ENCODE measurements at places on chromosomes 12 and 14.

- no peak for DNase-seq
These were observed 64.4 kb downstream of the FUT8 start for GRCh38 chr14:65476942-65477318.

GRCh38 chr14:100791348-100791735 lies 34.6 kb upstream of the MEG3 start:
- no peak for DNase-seq

- DNase-seq, result no peak
These were observed 92.3 kb downstream of the PPP1R12A start for GRCh38 chr12:79842630-79843029.

DNA sequence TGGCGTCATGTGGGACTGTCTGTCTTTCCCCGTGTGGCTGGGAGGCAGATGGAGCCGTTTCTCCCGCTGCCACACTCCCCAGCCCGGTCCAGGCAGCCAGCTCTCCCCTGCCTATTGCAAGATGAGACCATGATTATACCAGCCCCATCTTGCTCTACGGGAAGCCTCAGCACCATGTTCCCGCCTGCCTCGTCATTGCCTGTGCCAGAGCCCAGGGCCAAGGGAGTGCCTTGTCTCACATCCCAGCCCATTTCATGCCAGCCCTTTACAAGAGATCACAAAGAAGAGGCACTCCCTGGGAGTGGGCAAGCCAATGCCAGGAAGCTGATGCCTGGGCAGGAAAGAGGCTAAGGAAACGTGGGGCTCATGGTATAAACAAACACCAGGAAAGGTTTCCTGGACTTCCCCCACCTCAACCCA lies 23.9 kb downstream of the GPR68 start:
- DNase-seq, result peak; percentile 100

DNA sequence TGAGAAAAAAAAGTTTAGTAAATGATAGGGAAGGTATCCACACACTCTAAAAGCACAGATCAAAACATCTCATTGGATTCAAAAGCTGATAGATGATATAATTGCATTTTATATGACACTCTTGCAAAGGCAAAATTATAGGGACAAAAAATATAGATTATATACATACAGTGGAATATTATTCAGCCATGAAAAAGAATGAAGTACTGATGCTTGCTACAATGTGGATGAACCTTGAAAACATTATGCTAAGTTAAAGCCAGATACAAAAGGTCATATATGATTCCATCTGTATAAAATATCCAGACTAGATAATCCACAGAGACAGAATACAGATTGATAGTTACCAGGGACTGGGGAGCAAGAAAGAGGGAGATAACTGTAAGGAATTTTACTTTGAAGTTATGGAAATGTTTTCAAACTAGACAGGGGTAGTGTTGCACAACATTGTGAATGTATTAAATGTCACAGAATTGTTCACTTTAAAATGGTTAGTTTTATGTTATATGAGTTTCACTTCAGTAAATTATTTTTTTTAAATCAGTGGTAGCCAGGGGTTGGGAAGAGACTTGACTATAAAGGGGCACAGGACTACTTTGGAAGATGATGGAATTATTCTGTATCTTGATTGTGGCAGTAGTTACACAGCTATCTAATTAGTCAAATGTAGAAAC lies 41.7 kb upstream of the CDKN3 start:
- no peak for DNase-seq

GRCh38 chr14:77219591-77219990 lies 38.0 kb downstream of the TMEM63C start:
- DNase-seq, result no peak

DNA sequence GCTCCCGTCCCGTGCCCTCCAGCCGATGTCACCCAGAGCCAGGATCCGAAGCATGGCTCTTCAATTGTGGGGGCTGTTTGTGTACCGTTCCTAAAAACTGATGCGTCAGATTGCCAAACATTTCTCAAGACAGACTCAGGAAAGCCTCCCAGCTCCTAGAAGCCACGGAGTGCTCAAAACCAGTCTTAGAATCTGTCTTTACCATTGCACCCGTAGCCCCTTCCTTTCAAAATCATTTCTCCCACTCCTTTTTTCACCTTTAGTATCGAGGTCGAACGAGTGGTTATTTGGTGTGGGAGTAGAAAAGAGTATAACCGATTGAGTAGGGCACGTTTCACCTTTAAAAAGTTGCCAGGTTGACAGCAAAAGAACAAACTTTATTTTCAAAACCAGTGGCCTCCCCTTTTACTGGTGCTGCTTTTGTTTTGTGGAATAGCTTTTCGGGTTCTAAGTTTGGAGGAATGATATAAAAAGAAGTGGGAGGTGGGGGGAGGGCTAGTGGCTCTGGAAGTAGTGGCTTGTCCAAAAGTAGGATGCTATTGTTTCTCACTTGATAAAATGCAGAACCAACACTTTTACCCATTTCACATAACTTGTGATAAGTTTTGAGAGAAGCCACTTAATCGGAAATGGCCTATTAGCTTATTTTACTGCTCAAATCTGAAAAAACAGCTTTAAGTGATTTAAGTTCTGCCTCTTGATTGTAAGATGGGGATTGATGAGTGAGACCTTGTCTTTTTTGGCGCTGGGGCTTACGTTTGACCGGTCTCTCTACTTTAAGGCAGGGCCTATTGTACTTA lies 803 bp downstream of the STK38L start:
- DNase-seq, result no peak

- DNase-seq, result no peak
These were observed 748 bp downstream of the MAPKAPK5 start for GRCh38 chr12:111842556-111843396.

DNA sequence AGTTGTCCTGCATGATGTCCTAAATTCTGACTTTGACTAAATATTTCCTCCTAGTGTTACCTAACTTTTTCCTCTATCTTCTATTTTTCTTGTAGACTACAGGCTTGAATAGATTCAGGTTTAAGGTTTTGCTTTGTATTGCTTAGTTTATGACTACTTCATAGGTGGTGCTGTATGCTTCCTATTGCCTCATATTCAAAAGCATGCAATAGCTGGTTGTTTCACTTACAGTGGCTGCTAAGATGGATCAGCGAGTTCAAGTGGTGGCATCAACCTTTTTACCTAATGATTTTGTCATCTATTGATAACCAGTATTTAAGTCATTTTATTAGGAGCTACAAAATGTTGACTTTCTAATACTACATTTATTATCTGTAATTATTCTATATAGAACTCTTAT lies 36.3 kb upstream of the BICD1 start:
- DNase-seq, result no peak

GRCh38 chr12:105806400-105806770 lies 332.4 kb downstream of the NUAK1 start:
- DNase-seq, result no peak

- no peak for DNase-seq
These were observed 481 bp downstream of the REC8 start for GRCh38 chr14:24172261-24172860.

DNA sequence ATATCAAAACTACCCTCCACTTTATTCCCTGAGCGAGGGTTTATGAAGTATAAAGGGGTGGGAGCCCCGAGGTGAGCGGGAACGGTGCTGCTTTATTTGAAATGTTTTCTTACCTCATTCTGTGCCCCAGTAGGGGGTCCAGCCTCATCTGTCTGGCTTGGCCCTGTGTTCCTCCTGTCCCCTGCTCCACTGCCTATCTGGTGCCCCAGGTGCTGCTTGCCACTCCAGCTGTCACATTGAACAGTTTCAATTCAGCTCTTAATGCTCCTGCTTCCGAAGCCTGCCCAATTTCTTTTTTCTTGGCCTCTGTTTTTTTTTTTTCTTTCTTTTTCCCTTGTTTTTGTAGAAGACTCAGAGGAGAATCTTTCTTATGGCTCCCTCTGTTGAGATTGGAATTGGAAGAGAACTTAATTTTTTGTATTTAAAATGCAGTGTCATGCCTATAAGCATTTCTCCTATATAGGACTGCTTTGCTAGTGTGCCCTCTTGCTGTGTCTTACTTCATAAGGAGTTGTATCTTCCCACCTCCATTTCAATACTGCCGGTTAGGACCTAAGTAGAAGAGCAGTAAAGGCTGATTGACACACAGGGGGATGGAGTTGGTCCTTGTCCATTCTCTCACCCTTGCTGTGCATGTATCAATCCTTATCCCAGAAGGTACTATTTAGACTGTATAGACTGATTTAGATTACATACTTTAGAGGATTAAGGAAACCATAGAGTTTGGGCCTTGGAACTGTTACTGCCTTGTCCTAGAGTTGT lies 2.3 kb downstream of the ATXN7L3B start:
- no peak for DNase-seq

DNA sequence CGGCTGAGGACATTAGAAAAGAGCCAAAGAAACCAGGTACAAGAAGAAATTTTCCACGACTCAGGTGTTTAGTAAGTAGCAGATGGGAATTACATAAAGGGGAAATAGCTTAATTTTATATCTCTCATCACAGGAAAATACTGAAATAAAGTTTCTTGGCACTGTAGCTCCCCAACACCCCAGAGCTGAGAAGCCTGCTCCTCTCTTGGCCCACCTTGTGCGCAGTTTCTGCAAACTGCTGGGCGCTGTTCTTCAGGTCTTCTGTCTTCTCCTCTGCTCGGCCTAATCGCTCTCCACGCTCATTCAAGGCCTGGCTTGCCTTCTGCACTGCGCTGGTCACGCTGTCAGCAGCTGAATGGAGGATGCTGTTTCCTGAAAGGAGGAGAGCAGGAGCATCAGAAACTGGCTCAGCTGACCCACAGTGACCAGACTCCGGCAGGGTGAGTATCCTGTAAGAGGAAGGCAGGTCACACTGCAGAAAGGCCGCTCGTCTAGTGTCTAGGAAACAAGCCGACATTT lies 184.9 kb upstream of the GZMB start:
- no peak for DNase-seq

DNA sequence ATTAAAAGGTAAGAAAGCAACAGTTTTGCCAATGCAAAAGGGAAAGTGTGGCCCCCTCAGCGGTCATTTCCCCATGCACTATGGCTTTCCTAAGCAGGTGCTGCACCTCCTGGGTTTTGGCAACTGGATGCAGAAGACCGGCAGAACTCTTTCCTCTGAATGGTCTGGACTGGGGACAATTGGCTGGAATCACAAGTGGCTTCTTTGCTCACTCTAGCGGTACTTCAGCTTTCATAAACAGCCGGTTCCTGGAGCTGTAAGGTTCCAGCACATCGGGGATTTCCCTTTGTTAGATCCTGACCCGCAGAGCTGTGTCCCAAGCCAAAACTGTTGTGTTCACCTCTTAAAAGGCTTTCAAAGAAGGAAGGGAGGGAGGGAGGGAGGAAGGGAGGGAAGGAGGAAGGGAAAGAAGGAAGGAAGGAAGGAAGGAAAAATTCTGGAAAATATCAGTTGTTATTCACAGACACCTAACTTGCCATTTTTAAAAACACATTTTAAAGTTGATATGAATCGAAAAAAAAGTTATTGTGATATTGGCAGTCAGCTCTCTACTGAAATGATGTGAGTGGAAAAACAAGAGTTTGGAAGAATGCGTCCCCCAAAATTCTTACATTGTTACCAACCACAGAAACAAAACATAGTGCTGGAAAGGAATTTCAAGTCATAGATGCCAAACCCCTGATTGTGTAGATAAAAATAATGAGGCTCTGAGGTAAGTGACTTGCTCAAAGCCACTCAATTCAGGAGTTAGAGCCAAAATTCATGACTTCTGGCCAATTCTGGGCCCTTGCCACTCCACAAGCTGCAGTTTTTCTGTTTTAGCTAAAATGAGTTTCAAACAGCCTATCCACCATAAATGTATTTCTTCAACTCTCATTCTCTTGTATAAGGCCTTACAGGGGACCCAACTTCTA lies 220.6 kb upstream of the HMGA2 start:
- no peak for DNase-seq

DNA sequence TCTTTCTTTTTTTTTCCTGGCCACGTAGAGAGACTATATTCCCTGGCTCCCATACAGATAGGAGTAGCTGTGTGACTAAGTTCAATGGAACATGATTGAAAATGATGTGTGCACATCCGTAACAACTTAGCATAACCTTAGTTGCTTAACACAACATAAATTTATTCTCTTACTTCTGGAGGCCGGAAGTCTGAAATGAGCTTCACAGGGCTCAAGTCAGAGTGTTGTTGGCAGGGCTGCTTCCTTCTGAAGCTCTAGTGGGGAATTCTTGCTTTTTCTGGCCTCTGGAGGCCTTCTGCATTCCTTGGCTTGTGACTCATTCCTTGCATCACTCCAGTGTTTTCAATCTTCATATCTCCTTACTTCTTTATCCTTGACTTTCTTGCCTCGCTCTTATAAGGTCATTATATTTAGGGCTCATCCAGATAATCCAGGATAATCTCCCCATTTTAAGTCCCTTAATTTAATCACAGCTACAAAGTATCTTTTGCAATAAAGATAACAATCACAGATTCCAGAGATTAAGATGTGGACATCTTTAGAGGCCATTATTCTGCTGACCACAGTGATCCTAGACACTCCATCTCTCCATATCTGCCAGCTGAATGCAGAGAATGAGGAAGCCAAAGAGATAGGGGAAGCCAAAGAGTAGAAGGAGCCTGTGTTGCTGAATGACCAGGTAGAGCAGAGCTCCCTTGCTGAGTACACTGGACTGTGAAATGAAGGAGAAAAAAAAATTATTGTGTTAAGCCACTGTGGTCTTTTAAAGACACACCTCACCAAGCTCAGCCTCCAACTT lies 21.0 kb upstream of the SNX6 start:
- no peak for DNase-seq

DNA sequence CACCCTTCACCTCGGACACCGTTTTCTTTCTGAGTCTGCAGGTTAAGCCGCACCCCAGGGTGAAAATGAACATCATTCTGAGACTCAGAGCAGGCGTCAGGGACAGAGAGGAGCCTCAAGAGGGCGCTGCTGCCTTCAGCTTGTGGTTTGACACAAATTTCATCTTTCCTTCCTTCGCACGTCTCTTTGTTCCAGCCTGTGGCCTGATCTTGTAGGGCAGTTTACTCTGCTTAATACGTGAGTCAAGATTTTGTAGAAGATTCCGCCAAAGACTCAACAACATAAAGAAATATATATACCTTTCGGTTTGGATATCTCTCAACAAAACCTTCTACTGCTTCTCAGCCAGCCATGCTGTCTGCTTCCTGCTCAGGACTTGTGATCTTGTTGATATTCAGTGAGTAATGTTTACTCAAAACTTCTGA lies 329.3 kb upstream of the OR4E1 start:
- DNase-seq, result no peak

DNA sequence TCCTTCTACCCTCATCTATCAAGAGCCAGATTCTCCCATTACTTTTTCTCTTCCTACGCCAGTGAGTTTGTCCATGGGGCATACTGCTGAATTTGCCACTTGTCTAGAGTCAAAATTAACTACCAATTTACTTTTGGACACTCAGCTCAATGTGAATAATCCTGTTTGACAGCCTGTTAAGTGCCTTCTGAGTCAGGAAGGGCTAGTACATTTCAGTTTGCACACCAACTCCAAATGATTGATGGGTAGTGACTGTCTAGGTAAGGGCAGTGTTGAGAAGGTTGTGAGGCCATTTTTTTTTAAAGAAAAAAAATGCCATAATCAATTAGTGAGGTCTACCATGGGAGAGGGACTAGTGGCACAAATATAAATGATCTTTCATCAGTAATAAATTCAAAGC lies 21.8 kb upstream of the TRIM9 start:
- no peak for DNase-seq

DNA sequence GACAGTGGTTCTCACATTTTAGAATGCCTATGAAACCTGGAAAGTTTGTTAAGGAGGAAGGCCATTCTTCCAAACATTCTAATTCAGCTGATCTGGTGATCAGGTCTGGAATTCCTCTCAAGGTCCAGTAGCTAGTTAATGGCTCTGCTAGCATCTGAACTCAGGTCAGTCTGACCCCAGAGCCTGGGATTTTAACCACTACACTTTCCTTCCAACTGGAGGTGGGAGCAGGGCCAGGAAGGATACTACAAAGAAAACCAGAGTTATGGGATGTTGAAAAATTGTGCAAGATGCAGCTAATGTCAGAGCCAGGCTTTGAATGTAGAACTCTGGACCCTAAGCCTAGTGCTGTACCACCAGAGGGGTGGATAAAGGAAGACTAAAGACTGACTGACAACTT lies 73.6 kb upstream of the NID2 start:
- no peak for DNase-seq

All from NCI-H446 treated with DMSO at 0.1 percent for 48 hours (cell line).